ENCODE measurements at places on chromosomes 1 and 21.

DNA sequence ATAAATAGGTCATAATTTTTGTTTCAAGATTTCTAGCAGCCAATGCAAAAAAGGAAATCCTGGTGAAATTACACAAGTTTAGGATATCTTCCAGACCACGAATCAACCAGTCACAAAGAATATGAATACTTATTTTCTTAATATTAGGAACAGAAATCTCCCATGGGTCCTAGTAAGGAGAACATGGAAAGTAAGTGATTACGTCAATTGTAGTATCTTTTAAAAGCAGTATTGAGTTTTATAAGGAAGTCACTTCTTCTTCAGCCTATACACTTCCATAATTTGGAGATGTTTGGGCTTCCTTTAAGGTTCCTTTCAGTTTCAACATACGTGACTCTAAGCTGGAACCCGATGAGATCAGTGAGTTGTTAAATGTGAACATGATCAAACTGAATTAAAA, 534.5 kb downstream of the USP25 start:
- no peak for DNase-seq

DNA sequence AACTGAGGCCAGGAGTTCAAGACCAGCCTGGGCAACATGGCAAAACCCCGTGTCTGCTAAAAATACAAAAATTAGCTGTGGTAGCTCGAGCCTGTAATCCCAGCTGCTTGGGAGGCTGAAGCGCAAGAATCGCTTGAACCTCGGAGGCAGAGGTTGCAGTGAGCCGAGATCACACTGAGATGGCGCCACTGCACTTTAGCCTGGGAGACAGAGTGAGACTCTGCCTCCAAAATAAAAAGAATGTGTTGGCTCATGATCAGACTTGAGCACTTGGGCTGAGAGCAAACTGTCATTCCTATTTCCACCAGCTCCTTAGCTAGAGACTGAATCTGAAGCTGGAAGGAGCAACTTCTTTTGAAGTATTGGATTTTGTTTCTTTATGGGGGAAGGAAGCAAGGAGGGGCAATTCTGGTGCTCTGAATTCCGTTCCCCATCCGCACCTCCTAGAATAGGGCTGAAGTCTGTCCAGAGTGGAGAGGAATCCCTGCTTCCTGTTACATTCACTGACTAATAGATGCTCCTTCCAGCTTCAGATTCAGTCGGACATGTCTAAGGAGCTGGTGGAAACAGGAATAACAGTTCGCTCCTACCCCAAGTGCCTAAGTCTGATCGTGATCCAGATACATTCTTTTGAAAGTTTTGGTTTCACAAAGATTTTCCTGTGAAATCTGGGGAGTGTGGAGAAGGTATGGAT, 3.8 kb downstream of the ZNF672 start:
- peak; percentile 55 for DNase-seq

DNA sequence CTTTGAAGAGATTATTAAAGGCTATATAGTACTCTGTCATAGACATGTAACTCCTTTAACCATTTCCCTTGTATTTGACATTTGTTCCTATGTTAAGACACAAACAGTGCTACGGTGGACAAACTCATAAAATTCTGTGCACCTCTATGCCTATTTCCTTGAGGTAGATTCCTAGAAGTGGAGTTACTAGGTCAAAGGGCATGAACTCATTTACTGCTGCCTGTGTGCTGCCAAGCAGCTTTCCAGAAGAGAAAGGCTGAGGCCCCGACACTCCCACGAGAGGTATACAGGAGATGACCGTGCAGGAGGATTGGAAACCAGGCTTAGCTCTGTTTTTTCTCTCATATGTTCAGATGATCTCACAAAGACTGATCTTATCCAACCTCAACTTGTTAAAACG, 34.4 kb upstream of the TENT5C start:
- DNase-seq: no peak

GRCh38 chr21:41975391-41976272, 21.8 kb upstream of the C2CD2 start:
- DNase-seq: no peak

- DNase-seq: no peak
Measured at GRCh38 chr1:50917138-50918137, 42.6 kb downstream of the FAF1 start.

DNA sequence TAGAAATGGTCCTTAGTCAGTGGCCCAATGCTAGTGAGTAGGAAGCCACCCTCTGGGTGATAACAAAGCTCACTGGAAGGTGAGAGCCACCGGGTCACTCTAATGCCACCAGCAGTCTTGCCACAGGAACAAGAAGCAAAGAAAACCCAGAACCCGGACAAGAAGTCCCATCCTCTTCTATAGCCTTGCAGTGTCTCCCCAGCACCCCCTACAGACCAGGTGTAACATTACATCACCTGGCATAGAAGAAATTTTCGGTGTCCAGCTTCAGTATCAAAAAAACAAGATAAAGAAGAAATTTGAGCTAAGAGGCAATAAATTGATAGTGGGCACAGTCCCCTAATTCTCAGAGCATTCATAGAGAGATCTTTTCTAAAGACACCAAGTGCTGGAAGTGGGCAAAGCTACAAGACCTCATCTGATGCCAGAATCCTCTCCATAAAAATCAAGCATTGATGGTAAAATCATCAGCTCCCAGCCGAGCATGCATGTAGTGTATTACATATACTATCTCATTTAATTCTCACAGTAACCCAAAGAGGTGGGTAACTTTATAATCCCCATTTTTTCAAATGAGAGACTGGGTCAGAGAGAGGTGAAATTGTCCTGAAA, 491.0 kb downstream of the MATN1 start:
- DNase-seq: no peak

GRCh38 chr21:25081096-25081495, 526.2 kb downstream of the MRPL39 start:
- DNase-seq: peak; percentile 36

DNA sequence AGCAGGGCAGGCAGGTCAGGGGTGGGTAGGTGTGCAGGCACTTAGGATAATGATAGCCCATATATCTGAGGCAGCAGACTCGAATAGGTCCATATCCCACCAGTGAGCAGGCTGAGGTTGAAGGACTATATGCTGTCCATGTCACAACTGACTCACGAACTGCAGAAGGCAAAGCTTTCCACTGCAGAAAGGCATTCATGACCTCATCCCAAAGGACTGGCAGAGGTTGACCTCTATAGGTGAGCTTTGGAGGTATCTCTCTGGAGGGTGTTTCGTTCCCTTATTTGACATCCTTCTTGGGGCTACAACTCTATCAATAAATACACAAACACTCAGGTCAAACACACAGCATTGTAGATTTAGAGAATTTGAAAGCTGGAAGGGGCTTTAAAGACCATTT, 42.8 kb upstream of the MARK1 start:
- DNase-seq: peak; percentile 2

- DNase-seq: no peak
Measured at GRCh38 chr1:51320967-51321923, 9.1 kb downstream of the TTC39A start.

- no peak for DNase-seq
Measured at GRCh38 chr1:226736001-226736907, 2.8 kb downstream of the ITPKB start.

DNA sequence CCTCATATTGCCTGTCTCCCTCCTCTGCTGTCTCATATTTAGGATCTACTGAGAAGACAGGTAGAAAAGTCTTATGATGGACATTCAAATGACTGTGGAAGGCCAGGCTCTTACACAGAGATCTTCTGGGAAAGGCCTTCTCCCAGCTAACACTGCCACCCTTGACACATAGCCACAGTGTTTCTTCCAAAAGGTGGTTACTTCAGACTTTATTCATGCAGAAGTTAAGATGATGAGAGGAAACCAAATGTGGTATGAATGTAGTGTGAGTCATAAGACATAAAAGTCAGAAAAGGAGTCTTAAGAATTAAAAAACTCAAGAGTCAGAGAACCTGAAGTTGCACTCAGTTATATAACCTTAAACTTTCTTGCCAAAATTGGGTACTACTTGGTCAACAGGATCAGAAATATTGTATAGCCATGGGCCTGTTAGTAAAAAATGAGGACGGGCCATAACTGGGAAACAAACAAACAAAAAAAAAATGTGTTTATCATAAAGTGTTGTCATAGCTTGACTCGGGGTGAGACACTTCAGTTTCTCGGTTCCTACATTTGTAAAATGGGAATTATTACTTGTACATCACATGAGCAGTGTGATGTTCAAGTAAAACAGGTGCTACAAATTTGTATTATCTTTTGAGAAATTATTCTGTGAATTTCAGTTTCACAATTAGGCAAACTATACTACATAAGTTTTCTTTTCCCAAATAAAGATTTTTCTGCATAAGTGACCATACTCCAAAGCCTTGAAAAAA, 1.2 kb upstream of the DENND1B start:
- peak; percentile 91 for DNase-seq

DNA sequence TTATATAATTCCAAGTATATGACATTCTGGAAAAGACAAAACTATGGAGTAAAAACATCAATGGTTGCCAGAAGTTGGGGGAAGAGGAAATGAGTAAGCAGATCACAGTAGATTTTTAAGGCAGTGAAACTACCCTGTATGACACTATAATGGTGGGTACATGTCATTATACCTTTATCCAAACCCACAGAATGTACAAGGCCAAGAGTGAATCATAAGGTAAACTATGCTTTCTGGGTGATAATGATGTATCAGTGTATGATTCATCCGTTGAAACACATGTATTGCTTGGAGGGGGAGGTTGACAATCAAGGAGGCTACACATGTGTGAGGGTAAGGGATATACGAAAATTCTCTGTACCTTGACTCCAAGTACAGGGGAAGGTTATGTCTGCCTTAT, 862.7 kb downstream of the PLA2G4A start:
- DNase-seq: peak; percentile 96

- DNase-seq: no peak
Measured at GRCh38 chr1:234953655-234954405, 174.8 kb downstream of the TOMM20 start.

DNA sequence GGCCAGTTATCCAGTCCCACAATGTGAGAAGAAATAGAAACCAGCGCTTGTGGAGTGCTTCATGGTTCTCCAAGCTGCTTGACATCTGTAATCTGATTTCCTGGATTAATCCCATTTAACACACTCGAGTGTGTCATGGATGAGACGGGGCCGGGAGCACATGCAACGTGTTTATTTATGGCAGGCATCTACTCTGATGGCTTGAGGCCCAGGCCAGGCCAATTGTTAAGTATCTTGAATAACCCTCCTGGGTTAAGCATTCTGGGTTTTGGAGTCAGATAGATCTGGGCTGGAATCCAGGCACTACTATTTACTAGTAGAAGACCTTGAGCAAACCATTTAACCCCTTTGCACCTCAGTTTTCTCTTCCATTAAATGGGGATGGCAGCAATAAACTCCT, 37.5 kb upstream of the LAPTM5 start:
- no peak for DNase-seq

DNA sequence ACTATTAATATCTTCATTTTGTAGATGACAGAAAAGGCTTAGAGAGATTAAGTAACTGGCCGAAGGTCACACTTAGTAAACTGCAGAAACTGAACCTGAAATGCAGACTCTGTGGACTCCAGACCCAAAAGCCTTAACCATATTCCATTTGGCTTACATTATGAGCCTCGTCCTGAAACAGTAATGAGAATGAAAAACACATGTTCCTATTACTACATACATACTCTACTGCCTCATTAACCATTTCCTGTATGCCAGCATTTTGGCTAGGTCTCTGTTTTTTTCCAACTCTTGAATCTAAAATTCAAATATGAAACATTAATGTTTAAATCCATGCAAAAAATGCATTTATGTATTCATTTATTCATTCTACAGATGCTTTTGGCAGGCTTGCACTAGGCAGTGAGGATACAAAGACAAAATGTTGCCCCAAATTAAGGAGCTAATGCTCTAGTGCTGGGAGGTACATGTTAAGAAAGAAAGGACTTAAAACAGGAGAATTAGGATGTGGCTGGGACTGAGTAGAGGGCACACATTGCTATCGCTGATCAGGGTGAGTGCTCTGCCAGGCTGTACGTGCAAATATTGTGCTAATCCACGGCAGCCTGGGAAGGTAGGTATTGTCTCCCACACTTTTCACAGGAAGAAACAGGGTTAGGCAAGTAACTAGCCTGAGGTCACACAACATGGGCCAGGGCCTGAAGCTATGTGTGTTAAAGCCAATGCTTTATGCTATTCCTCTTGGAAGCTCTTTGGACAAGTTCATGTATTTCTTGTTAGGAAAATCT, 14.0 kb downstream of the DEGS1 start:
- no peak for DNase-seq

GRCh38 chr1:43205671-43206070, 33.5 kb downstream of the CFAP57 start:
- DNase-seq: peak; percentile 72

DNA sequence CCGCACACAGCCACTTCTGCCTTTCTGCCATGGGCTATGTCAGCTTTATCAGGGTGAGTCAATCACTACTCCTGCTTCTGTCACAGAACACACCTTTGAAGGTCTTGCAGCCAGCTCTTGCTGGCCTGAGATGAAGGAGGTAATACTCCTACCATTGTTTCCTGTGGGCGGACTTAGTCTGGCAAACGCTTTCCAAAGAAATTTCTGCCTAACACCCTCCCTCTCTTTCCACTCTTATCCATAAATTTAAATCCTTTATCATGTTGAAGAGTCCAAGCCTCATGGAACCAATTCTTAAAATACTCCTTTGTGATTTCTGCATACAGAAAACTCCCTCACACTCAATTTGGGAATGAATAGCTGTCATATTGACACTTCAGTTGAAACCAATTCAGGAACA, 633.1 kb upstream of the CHRM3 start:
- no peak for DNase-seq

GRCh38 chr1:65260851-65261473, 48.4 kb upstream of the DNAJC6 start:
- DNase-seq: peak; percentile 90

- no peak for DNase-seq
Measured at GRCh38 chr1:229285440-229285839, 14.5 kb downstream of the RAB4A start.

DNA sequence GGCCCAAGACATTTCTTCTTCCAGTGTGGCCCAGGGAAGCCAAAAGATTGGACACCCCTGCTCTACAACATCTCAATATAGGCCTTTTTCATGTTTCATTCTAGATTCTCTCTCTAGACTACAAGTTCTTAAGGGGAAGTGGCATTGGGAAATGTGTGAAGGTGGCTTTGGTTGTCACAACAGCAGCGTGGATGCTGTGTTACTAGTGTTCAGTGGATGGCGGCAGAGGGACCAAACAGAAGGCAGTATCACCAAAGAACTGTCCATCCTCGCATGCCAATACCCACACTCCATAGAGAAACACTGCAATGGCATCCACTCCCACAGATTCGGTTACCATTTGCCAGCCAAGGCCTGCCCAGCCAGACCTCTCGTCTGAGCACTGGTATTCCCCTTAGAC, 24.3 kb upstream of the IFNAR2 start:
- no peak for DNase-seq

- DNase-seq: no peak
Measured at GRCh38 chr1:7140251-7140650, 355.0 kb downstream of the CAMTA1 start.

DNA sequence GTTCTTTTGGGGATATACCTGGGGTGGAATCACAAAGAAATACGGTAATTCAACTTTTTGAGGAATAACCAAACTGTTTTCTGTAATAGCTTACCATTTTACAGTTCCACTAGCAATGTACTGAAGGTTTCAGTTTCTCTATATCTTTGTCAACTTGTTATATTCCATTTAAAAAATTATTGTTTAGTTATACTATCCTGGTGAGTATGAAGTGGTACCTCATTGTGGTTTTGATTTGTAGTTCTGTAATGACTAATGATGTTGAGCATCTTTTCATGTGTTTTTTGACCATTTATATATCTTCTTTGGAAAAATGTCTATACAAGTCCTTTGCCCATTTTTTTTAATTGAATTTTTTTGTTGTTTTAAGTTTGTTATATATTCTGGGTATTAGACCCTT, 39.4 kb downstream of the MAST2 start:
- peak; percentile 39 for DNase-seq
